ENCODE measurements at places on chromosomes 2 and 18.

- no peak for DNase-seq
Measured at GRCh38 chr18:61308004-61308403, 25.2 kb upstream of the CDH20 start.

- DNase-seq: peak; percentile 19
Measured at GRCh38 chr2:6917761-6918421, 679 bp downstream of the RNF144A start.

DNA sequence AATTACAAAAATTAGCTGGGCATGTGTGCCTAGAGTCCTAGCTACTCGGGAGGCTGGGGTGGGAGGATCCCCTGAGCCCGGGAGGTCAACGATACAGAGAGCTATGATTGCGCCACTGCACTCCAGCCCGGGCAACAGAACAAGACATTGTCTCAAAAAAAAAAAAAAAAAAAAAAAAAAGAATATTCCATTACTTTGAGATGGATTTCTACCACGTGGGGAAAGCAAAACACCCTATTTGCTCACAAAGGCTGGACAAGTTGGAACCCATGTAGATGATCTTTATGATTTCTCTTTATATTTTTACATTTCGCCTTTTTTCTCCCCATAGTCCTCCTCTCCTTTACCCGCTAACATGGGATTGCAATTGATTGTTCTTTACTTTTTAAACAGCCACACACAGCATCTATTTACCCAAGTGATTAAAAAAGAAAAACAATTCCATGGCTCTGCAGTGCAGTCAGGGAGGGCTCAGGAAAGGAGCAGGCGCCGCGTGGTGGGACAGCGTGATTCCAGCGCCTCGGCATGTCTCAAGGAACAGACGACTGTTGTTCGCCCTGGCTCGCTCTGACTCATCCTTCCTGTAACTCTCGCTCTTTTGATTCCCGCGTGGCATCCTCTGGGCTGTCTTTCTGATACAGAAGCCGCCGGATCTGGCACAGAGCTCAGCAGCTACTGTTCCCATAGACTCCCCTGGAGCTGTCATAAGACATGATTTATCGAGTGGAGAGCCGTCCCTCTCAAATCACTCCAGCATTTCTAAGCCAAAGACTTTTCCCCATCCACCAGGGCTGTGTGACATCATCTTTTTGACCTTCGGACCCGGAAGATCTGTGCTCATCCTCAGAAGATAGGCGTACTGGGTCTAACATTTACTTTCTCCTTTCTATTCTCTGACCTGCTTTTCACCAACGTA lies 230.4 kb upstream of the AGAP1 start:
- DNase-seq: peak; percentile 40

- no peak for DNase-seq
Measured at GRCh38 chr2:38601463-38602135, 1.1 kb downstream of the HNRNPLL start.

- peak; percentile 38 for DNase-seq
Measured at GRCh38 chr18:76922107-76922506, 99.8 kb downstream of the ZNF236 start.

DNA sequence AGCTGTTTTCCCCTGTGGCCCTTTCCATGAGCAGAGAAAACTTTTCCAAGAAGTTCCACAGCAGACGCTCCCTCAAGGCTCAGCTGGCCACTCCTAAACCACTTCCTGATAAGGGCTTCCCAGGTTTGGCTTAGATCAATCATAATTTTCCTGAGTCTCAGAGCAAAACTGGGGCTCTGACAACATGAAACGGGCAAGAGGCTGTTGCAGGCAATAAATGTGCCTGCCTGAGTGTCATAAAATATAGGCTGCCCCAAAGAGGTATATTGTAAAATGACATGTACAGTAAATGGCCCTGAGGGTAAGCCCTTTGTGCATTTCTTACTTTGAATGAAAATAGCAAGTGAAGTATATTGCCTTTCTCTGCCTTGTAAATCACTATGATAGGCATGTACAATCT lies 105.6 kb upstream of the UXS1 start:
- no peak for DNase-seq

- DNase-seq: no peak
Measured at GRCh38 chr18:65610939-65611338, 139.9 kb upstream of the CDH7 start.

DNA sequence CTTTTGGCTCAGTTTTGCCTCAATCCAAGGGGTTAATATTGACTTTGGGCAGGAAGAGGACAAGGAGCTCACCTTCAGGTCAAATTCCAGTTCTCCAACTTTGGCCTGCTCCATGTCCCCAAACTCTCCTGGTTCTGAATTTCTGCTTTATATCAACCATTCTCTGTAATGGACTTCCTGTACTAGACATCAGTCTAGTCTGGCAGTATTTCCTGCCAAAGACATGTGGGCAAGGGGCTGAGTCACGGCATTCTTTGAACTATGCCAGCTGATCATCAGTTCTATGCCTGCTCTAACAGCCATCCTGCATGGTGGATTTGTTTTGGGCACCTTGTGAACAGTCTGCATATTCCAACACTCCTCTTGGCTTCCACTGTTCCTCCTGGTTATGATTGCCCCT lies 199.4 kb downstream of the ZEB2 start:
- DNase-seq: no peak

DNA sequence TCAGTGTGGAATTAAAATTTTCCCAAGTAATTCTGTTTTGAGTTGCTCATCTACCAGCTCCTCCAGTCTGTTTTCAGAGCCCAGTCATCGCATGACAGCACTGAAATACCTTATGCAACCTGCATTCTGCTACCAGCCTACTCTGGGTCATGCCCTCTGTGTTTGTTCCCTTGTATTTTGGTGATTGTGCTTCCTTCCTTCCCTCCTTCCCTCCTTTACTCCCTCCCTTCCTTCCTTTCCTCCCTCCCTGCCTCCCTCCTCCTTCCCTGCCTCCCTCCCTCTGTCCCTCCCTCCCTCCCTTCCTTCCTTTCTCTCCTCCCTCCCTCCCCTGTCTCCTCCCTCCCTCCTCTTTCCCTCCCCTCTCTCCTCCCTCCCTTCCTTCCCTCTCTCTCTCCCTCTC lies 289.6 kb downstream of the CDH2 start:
- no peak for DNase-seq

- peak; percentile 66 for DNase-seq
Measured at GRCh38 chr2:38095996-38096861, 20.3 kb upstream of the CYP1B1 start.

GRCh38 chr18:50203801-50204604 lies 9.1 kb upstream of the MYO5B start:
- peak; percentile 65 for DNase-seq

GRCh38 chr18:58393295-58393694 lies 235.6 kb downstream of the ALPK2 start:
- no peak for DNase-seq

GRCh38 chr18:75840131-75840530 lies 412.6 kb upstream of the SMIM21 start:
- DNase-seq: no peak
